ENCODE measurements at places on chromosomes 4 and X.

GRCh38 chr4:101288365-101289145, 58.8 kb downstream of the PPP3CA start:
- DNase-seq: no peak

DNA sequence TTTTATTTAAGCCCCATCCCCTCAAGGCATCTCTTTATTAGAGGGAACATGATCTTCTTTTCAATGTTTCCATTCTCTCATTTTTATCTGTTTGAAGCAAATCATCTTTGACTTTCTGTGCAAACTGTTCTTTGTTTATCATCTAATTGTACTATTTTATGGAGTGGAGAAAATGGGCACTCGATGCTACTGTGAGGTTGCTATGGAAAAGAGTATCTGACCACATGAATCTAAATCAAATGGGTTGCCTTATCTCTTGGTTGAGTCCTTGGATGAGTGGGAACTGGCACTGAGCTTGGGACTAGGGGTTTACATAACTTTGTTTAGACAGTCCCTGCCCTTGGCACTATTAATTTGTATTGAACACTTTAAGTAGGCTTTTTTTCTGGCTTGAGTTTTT, 9.1 kb downstream of the OCRL start:
- DNase-seq: no peak

GRCh38 chrX:9651737-9652136, 113.9 kb downstream of the GPR143 start:
- no peak for DNase-seq

DNA sequence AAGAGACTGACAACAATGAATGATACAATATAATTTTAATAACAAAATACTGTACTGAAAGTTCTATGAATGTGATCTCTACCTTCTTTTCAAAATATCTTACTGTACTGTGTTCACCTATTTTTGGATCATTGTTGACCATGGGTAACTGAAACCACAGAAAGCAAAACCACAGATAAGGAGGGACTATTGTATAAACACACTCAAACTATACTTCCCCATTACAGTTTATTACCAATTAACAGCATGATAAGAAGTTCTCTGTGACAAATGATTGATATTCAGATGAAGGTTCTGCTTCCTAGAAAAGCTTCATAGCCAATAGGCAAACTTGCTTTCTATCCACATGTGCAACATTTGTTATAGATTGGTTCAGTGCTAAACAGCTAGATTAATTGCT, 50.1 kb downstream of the GABRG1 start:
- no peak for DNase-seq

DNA sequence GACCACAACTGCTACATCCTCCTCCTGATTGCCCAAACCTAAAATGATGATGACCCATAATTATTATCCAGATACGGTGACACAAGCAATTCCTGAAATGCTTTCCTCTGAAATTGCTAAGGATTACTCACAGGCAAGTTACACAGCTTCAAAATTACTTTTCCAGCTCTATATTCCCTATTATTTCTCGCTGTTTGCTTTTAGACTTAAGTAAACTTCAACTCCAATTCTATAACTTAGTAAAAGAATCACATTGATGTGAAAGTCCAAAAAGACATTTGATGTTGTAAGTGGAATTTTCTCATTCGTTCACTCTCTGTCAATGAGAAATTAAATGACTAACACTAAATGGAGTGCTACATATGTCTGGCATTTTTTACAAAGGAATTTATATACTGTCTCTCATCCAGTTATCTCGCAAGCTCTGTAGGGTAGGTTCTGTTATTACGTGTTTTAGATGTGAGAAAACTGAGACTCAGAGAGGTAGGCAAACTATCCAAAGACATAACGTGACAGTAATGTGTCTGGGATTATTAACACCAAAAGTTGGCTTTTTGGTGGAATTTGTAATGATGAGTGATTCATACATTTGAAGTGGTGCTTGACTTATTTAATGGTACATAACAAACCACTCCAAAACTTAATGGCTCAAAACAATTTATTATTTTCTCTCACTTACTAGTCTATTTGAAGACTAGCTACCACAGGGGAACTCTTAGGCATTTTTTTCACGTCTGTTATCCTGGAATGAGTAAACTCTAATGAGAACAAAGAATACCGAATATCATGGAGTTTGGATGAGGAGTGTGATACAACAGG, 31.5 kb downstream of the PALLD start:
- DNase-seq: no peak

GRCh38 chr4:115973768-115974167, 860.3 kb upstream of the NDST4 start:
- no peak for DNase-seq

DNA sequence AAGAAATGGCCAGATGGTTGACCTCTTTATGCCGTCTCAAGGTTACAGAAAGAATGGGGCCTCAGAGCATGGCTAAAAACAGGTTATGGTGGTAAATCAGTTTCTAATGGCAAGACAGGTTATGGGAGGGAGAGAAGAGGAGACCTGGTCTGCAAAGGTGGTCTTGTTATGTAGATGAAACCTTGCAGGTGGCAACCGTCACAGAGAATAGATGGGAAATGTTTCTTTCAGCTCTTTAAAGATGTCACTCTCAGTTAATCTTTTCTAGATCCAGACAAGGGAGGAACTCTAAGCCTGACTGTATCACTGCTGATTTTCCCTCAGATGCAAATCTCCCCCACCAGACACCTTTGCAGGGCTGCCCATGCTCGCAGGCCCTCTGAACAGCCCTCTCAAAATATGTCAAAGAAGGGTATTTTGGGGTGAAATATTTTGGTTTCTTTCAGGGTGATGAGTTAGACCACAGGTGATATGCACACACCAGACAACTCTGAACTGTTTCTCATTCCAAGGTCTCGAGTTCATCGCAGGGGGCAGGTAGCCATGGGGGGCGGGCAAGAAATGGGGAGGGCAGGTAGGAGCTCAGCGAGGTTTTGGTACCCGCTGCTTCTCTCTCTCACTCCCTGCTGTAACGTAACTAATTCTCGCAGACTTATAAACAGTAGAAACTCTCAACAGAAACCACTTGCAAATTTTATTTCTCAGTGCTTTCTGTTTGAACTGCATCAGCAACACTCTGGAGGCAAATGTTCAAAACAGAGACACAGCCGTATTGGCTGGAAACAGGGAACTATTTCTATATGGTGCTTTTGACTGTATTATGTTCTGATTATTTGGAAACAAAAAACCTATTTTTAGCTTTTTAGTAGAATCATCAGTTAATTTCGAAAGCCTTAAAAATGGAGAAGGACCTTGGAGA, 32.4 kb downstream of the CASP3 start:
- no peak for DNase-seq
